ENCODE measurements at places on chromosomes 2 and 18.

- no peak for DNase-seq
Observed at GRCh38 chr2:188869550-188869949, 104.6 kb upstream of the COL3A1 start.

DNA sequence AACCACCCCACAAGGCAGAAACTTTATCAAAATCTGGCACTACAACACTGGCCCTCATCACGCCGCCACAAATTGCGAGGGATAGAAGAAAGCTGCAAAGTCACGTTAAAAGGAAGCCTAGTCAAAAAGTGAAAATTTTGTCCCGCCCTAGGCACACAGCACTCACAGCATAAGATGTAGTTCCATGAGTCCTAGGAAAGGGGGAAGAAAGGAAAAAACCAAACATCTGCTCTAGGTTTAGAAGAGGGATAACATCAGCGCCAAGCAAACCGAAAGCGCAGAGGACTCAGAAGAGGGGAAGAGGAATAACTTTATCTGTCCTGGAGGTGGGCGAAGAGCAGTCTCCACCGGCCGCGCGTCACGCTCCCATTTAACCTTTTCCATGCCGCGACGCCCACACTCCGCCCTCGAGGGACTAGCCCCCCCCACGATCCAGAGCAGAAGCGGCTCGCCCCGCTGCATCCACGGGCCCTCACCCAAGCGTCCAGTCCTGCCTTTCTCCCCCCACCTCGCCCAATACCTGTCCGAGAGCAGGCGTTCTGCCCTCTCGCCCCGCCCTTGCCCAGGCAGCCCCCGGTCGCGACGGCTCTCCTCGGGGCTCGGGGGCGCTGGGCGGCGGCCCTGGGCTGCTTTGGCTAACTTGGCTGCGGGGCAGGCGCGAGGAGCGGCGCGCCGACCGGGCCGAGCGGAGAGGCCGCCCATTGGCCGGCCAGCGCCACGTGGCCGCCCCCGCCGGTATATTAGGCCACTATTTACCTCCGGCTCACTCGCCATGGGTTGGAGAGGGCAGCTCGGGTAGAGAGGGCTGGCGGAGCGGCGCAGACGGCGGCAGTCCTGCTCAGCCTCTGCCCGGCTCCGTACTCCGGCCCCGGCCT lies at the start of gene HOXD1:
TSS of gene HOXD1 (plus strand) at position 770 of the 875 bp plus-strand sequence. CDS start 134 bp downstream, outside the sequence.
- DNase-seq: no peak

DNA sequence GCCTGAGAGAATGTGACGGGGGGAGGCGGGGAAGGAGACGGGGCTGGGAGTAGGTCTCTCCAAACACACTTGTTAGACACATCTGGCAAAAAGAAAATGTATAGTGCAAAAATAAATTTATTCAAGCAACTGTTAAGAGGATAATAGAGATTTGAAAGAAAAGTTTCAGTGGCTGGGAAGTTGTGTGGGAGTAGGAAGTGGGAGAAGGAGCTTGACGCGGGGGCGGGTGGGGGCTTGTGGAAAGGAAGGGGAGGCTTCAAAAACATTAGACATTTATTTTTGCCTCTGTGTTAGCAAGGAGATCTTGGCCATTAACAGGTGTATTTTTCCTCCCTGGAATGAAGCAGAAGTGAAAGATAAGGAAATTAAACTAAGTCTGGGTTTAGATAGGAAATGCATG lies 90.3 kb downstream of the KLF7 start:
- no peak for DNase-seq

- no peak for DNase-seq
Observed at GRCh38 chr2:188158337-188159100, 133.2 kb upstream of the GULP1 start.

- no peak for DNase-seq
Observed at GRCh38 chr2:226813148-226813701, 13.6 kb upstream of the IRS1 start.

- no peak for DNase-seq
Observed at GRCh38 chr2:65319674-65320041, 92.0 kb downstream of the ACTR2 start.

All from CD4-positive, alpha-beta T cell treated with Interleukin-2 at 100 ng/mL for 4 hours (primary cell).